ENCODE measurements at places on chromosomes 16 and 17.

- DNase-seq = no peak
Observed at GRCh38 chr16:27325736-27326135, 12.0 kb downstream of the IL4R start.

- DNase-seq = no peak
Observed at GRCh38 chr16:84976644-84977400, 34.5 kb downstream of the ZDHHC7 start.

GRCh38 chr17:45225964-45226530 lies 4.4 kb downstream of the FMNL1 start:
- DNase-seq = peak; percentile 95

GRCh38 chr17:49035470-49036269 lies 38.5 kb downstream of the IGF2BP1 start:
- DNase-seq = no peak

GRCh38 chr17:2087597-2088211 lies 32.8 kb downstream of the HIC1 start:
- peak; percentile 22 for DNase-seq

GRCh38 chr17:78106211-78106610 lies 22.3 kb downstream of the TMC6 start:
- DNase-seq = no peak

- DNase-seq = no peak
Observed at GRCh38 chr17:44119062-44119461, 4.4 kb downstream of the HDAC5 start.

- no peak for DNase-seq
Observed at GRCh38 chr17:62619417-62620155, 7.9 kb upstream of the MRC2 start.

DNA sequence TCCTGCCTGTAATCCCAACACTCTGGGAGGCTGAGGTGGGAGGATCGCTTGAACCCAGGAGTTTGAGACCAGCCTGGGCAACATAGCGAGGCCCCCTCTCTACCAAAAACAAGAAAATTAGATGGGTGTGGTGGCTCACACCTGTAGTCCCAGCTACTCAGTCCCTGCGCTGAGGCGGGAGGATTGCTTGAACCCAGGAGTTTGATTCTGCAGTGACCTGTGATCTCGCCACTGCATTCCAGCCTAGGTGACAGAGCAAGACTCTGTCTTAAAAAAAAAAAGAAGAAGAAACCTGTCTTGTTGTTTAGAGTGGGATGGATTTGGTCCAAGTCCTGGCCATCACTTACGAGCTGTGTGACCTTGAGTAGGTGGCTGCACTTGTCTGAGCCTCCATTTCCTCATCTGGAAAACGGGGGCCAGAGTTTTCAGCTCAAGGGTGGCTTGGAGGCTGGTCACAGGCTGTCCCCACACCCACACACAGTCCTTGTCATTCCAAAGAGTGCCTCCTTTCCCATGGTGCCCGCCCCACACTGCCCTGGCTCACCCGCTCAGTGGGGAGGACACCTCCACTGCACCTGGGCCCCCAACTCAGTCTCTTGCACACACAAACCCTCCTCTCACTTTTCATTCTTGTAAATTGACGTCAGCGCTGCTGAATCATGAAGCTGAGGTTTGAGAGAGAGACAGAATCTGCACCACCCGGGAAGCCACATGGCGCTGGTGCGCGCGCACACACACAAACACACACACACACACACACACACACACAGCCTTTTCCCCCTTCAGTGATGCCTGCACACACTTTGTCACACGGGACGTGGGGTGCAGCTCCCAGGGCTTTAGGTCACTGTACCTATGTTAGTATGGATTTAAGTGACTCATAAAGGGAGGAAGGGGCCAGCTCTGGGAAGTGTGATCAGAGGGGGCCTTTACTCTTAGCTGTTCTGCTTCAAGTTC lies 4.2 kb downstream of the SOCS1 start:
- DNase-seq = peak; percentile 71

DNA sequence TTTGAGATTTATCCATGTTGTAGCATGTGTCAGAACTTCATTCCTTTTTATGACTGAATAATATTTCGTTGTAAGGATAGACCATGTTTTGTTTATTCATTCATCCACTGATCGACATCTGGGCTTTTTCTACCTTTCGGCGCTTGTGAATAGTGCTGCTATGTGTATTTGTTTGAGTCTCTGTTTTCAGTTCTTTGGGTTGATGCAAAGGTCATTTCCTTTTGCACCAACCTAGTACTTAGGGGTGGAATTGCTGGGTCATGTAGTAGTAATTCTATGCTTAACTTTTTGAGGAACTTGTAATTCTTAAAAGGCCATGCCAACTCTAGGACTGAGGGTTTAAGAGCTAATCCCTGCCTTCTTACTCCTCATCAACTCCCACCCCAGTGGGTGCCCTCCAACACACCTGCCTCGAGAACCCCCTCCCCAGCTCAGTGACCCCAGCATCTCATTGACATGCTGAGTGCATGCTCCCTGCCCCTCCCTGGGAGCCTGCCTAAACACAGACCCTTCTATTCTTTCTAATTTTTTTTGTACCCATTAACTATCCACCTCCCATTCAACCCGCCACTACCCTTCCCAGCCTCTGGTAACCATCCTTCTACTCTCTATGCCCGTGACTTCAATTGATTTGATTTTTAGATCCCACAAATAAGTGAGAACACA lies 51.2 kb downstream of the ABAT start:
- DNase-seq = no peak

Measured in activated effector memory CD4-positive, alpha-beta T cell treated with Interleukin-2 at 50 U/mL for 16 hours (primary cell).